ENCODE measurements at places on chromosomes 7 and 10.

- DNase-seq, result peak; percentile 19
Measured at GRCh38 chr10:116287906-116288501, 15.0 kb upstream of the GFRA1 start.

GRCh38 chr7:68816491-68816890, 781.8 kb upstream of the AUTS2 start:
- no peak for DNase-seq

- DNase-seq, result peak; percentile 3
Measured at GRCh38 chr7:6375348-6376101, 72.2 kb downstream of the DAGLB start.

GRCh38 chr10:34249634-34250033, 565.5 kb downstream of the PARD3 start:
- DNase-seq, result peak; percentile 48

- DNase-seq, result no peak
Measured at GRCh38 chr10:88230251-88230650, 352.9 kb downstream of the RNLS start.

DNA sequence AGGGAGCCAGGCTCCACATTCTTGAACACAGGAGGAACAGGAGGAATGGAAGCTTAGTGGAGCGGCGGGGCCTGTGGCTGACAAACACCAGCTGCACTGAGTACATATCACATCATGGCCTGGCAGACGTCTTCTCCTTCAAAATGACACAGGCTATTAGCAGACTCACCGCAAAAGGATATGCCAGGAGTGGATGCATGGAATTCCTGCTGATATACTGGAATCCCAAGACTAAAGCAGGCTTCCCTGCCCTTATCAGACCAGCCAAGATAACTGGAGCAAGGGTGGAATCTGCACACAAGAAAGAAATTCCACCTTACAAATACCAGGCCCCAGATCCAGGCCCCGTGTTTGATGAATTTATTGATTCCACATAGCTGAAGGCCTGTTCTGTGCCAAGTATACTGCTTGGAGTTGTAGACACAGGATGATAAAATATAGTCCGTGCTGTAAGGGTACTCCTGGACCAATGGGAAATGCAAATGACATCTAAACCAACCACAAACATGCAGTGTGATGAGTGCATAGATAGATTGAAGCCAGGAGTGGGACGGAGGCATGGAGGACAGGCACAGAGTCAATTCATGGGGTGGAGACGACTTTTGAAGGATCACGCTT, 480.5 kb upstream of the ZMIZ1 start:
- DNase-seq, result no peak

DNA sequence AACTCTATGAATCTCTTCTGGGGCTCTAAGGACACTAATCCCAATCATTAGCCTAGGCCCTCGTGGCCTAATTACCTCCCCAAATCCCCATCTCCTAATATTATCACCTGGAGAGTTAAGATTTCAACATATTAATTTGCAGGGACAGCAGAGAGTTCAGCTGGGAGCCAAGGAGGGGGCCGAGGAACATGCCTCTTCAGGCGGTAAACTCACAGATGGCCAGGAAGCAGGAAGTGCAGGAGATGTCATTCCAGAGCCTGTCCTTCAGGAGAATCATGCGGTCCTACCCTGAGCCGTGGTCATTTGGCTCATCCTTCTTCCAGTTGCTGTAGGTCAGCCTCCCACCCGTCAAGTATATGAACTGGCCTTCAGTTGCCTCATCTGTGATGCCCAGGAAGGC, 21.9 kb upstream of the SFTPA2 start:
- DNase-seq, result no peak

All from iPS-NIHi11 (cell line).